NCI-H2029 (cell line): ENCODE measurements at places on chromosomes 1 and 21.

GRCh38 chr1:230279583-230279945 is 146.6 kb downstream of the PGBD5 start:
- no peak for DNase-seq

DNA sequence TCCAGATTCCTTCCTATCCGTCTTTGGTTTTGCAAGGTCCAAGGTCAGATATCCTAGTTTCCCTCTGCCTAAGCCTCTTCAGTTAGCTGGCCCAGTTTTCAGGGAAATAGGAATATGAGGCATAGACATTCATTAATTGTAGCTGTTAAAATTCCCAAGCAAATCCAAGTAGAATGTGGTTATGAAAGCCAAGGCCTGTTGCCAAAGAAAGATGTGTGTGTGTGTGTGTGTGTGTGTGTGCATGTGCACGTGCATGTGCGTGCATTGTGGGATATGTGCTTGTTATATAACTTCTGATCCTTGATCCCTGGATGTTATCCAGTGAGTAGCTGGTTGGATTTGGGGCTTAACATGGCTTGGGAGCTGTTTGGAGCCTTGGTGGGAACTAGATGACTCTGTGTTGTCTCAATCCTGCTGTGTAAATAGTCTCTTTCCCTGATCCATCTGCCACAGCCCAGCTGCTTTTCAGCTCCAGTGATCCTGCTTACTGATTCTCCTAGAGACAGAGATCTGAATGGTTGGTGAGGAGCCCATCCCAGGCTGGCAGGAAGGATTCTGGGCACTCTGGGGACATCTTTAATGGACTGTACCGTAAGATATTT is 70.6 kb upstream of the GCLM start:
- DNase-seq: peak; percentile 71

DNA sequence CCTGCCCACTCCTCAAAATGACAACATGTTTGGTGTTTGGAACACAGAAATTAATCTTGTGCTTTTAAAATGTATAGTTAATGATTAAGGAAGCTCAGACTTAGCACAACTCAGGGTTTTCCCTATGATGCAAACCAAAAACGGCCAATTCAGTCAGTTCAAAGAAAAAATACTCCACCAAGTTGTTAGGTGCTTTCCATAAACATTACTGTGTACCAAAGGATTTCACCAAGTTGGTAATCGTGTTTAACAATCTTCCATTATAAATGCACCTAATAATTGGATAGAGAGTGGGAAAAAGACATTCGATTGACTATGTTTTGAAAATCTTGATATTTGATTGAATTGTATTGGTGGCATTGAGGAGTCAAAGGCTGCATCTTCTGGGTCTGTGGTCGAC is 33.3 kb upstream of the DUSP10 start:
- DNase-seq: no peak

DNA sequence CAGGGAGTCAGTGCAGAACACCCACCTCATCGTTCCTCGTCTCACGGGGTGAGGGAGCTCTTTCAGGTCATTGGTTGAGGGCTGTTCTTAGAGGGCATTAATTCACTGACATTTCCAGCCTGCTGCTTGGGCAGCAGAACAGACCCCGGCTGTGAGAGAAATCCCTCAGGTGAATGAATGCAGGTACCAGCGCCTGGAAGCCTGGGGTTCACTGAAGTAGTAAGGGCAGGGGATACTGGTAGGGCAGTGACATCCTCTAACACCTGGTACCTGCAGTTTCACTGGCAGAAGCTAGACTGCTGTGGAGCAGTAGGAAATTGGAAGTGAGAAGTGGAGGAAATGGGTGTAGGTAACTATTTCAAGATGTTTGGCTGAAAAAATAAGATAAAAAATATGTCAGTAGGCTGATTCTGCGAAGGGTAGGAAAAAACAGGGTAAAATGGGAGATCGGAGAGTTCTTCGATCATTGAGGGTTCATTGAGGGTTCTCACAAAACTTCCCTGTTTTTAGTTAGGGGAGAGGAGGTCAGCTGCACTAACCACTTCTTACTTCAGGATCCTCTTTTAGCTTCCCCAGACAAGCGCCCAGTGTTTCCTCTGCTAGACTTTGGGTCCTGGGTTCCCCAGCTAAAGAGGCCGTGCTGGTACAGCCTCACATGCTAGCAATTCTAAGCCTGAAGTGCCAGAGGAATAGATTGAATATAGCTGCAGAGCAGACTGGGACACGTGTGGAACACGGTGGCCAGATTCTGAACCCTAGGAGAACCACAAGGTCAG is 55.2 kb downstream of the RNF220 start:
- no peak for DNase-seq

- no peak for DNase-seq
These were observed 212.6 kb downstream of the KCTD3 start for GRCh38 chr1:215779729-215780128.

GRCh38 chr1:110370827-110371226 is 20.0 kb downstream of the SLC16A4 start:
- no peak for DNase-seq

DNA sequence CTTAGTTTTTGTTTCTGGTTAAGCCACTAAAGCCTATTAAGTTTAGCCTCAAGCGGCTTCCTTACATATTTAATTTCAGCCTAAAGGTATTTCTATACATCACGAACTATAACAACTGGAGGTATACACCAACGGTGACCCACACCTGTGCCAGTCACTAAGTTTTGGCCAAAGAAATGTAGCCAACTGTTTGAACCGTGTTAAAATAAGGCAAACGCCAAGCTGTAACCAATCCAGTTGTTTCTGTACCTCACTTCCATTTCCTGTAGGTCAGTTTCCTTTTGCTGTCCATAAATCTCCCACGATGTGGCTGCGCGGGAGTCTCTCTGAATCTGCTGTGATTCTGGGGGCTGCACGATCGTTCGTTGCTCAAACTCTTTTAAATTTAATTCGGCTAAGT is 5.6 kb upstream of the ERO1B start:
- no peak for DNase-seq

GRCh38 chr1:157978586-157979403 is 14.7 kb upstream of the KIRREL1 start:
- no peak for DNase-seq

- no peak for DNase-seq
These were observed 98.7 kb upstream of the LHX8 start for GRCh38 chr1:75035536-75035935.

DNA sequence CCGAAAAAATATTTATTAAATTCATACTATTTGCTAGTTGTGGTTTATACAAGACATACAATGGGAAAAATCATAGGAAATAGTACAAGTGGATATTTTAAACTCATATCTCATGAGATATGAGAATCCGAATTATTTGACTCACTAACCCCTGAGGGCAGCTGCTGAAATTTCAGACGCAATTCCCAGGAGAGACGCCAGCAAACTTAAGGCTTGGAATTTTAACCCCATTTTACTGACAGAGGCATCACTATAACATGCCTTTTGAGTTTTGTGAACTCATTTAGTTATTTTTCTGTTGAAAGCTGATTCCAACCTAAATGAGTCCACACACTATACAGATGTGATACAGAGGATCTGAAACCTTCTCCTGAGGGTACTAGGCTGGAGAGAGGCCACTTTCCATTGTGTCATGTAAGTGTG is 5.9 kb upstream of the MROH9 start:
- DNase-seq: no peak
